ENCODE measurements at places on chromosomes 7 and 10.
A peak's percentile ranks its signal among the peaks of the same experiment; 100 is the strongest.

DNA sequence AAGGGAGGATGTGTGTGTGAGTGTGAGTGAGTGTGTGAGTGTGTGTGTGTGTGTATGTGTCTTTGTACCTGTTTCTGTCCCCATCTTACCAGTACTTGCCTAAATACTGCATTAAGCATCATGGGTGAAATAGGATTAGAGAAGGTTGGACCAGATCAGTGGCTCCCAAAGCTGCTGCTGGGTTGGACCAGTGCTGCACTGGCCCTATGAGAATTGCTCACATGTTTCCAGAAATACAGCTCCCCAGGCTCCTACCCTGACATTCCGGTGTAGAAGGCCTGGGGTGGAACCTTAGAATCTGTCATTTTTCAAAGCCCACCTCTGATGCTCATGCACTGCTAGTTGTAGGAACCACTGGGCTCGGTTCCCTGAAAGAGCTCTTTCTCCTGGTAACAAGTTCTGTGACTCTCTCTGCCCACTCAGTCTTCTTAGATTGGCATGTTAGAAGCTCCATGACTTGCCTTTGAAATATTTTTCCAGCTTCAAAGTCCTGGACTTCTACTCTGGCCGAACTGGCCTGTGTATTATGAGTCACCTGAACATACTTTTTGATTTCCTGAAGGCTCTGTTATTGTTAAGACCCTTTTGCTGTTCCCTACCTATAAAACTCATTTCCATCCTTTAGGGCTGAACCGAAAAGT lies 224.7 kb downstream of the CUX1 start:
- DNase-seq: peak; percentile 4
- peaks cover 25% of the 10 kb centered on the region for H3K4me1 ChIP-seq
- no peaks in the 10 kb centered on the region for H3K27me3 ChIP-seq
- H3K4me3 ChIP-seq: no peak overlapping the region
- peak overlapping the region; percentile 15 for H3K27ac ChIP-seq

DNA sequence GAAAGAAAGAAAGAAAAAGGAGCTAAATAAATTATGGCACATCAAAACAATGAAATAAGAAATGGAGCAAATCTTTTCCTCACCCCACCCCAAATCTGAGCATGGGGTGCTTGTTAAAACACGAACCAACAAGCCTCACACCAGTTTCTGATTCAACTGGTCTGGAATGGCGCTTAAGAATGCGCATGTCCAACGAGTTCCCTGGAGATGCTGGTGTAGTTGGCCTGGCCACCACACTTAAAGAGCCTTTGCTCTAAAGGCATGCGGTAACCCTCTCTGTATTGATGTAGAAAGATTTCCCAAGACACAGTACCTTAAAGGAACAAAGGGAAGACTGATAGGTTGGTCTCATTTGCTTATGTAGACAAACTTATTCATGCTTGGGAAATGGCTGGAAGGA lies 49.1 kb upstream of the STEAP1B start:
- peaks cover 8% of the 10 kb centered on the region for H3K4me1 ChIP-seq
- no peak overlapping the region for H3K27ac ChIP-seq
- no peak overlapping the region for H3K4me3 ChIP-seq

DNA sequence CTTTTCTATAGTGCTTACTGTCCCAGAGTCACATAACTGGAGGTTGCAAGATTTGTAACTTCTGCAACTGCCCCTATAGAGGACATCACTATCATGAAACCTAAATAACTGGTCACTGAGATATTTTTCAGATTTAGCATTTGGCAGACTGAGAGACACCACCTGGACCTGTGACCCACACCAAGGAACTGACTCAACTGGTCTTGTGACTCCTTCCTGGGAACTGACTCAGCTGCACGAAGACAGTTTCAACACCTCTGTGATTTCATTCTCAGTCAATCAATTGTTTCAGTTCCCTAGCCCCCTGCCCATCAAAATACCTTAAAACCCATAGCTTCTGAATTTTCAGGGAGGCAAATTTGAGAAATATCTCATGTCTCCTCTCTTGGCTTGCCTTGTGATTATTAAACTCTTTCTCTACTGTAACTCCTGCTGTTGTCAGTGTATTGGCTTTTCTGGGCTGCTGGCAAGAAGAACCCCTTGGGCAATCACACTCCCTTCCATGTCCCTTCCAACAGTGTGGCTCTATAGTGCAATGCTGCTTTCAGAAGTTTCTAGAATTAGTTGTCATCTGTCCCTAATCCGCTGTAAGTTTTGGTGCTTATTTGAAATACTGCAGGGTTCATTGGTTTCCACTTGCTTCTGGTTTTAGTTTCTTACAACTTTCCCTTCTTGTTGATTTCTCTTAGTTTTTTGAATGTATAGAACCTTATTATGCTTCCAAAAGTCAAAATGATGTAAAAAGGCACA lies 127.8 kb upstream of the ADCY1 start:
- H3K27ac ChIP-seq: no peak overlapping the region
- DNase-seq: no peak
- no peaks in the 10 kb centered on the region for H3K27me3 ChIP-seq
- H3K4me1 ChIP-seq: no peaks in the 10 kb centered on the region
- H3K36me3 ChIP-seq: no peaks in the 10 kb centered on the region

DNA sequence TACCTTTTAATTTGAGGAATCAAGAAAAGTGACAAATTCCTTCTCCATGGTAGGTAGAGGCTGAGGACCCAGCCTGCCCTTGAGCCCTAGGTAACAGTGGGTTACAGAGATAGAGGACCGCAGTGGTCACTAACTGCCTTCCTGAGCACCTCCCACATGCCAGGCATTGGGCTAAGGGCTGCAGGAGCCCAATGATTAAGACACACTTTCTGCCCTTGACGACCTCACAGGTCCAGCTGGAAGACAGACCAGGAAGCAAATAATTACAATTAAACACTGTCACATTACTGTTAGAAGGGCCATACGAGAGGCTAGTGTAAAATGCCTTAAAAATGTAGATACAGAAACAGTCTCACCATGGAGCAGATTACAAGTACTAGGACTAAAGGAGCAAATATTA lies 156.8 kb upstream of the NFE2L3 start:
- no peaks in the 10 kb centered on the region for H3K27me3 ChIP-seq
- no peaks in the 10 kb centered on the region for H3K4me1 ChIP-seq
- no peaks in the 10 kb centered on the region for H3K36me3 ChIP-seq
- DNase-seq: no peak
- no peak overlapping the region for H3K4me3 ChIP-seq
